Right renal pelvis (tissue), 4 donors: ENCODE measurements at places on chromosomes 2 and 18.

DNA sequence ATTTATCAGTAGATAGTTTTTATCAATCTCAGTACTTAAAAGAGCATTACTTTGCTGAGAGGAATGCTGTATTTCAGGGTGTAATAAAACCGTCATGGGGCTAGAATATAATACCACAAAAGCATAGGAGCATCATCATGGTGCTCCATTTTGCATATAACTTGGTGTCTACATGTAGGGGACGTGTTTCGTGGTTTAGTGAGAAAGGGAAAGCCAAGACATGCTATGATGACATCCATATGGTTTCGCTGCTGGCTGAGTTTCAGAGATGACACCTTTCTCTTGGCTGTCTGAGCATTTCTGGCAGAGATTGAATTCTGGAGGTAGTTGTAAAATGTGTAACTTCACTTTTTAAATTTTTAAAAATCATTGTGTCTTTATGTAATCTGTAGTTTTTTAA lies 32.4 kb downstream of the WDR43 start:
- DNase-seq = no peak

DNA sequence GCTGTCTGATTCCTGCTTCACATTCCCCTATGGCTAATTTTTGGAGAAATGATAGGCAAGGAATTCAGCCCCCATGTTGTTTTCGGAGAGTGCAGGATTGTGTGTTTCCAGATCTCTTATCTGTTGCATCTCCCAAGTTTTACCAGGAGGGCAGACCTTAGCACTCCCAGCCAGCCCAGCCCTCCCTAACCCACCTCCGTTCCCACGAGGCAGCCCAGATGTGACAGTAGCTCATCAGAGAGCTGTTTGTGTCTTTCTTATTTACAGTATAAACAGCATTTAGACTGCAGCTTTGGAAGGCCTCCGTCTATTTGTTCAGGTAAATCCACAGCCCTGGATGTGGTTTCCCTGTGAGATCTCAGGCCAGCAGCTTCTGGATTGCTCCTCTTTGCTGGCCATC lies 91.6 kb downstream of the THNSL2 start:
- no peak for DNase-seq

- no peak for DNase-seq
Measured at GRCh38 chr2:37585982-37586621, 85.3 kb downstream of the CDC42EP3 start.

GRCh38 chr18:44979748-44980147 lies 299.1 kb downstream of the SETBP1 start:
- no peak for DNase-seq

DNA sequence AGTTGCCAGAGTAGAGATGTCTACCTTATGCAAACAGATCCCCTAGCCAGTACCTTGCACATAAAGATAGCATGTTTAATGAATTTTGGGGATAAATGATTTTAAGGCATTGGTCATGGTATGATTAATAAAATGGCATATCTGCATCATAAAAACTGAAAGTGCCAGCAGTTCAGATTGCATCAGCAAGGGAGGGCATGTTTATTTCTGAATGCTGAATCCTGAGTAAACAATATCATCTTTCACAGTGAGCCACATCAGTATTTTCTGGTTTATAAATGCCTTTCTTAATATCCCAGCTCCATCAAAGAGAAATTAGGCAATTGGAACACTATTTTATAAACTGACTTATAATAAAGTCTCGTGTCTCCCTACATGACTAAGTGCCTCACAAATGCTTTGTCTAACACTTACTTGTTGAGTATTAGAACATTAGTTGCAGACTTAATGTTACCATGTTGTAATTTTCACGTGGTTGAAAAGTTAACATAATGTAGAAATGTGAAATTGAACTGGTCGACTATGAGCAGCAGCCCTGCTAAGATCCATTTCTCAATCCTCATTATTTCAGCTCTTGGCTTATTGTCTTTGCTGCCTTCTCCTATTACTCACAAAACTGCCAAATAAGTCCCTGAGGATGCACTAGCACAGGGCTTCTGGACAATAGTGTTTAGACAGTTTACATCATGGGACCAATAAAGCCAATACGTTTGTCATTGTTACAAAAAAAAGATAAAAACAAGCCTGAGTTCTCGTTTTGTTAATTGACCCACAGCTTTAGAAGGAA lies 48.0 kb downstream of the LANCL1 start:
- DNase-seq = no peak

DNA sequence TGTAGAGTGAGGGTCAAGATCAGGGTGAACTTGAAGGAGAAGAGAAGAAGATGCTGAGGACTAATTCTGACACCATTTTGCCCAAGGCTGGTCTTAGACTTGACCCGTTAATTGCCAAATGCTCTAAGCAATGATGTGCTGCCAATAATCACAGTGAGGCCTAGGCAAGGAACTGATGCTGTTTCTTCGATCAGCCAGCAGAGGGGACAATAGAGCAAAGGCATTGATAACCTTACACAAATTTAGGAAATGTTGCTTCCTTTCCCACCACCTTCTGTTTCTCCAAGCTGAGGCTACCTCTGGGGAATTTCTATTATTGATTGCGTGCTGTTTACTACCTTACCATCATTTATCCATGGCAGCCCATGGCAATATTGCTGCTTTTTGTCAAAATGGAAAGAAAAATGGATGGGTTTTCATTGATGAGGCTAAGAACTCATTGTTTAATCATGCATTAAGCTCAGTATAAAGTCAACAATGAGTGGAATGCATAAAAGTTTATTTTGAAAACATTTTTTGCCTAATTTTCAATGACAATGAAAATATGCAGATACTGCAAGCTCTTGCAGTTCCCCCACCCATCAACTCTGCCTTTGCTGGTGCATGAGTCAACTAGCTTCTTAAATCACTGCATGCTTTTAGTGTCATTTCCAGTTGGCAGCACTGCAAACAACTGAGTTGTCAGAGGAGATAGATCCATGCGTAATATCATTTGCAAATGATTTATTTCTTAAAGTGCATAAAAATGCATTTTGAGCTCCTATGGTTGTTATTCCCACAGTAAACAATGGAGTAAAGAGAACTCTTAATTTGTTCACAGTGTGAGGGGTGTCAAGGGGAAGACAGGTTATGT lies 116.4 kb upstream of the NYAP2 start:
- DNase-seq = no peak

DNA sequence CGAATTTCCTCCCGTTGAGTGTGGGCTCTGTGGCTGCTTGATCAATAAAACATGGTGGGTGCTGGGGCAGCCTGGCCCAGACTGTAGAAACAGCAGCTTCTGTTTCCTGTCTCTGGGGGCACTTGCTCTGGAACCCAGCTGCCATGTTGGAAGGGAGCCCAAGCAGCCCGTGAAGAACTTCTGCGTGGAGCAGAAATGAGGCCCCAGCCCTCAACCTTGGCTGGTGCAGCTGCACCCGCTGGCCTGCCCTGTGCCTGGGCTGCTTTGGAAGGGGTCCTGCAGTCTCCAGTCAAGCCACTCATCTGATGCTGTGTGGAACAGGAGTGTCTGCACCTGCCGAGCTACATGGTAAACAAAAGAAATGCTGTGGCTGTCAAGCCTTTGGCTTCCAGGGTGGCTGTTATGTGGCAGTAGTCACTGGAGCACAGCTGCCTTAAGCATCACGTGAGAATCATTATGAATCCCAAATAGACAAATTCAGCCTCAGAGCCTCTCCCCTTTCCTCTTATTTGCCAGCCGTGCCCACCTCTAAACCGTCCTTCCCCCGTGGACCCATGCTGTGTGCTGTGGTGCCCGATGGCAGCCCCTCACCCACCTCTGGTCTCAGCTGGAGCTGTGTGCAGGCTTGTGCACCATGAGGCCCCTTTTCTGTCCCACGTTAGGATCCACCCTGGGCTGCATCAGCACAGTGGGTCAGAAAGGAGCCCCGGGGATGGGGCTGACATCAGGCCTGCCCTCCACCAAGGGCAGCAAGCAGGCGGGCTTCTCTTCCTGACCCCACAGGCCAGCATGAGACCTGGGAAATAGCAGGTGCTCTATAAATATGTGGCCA lies 134.0 kb upstream of the HDAC4 start:
- no peak for DNase-seq

DNA sequence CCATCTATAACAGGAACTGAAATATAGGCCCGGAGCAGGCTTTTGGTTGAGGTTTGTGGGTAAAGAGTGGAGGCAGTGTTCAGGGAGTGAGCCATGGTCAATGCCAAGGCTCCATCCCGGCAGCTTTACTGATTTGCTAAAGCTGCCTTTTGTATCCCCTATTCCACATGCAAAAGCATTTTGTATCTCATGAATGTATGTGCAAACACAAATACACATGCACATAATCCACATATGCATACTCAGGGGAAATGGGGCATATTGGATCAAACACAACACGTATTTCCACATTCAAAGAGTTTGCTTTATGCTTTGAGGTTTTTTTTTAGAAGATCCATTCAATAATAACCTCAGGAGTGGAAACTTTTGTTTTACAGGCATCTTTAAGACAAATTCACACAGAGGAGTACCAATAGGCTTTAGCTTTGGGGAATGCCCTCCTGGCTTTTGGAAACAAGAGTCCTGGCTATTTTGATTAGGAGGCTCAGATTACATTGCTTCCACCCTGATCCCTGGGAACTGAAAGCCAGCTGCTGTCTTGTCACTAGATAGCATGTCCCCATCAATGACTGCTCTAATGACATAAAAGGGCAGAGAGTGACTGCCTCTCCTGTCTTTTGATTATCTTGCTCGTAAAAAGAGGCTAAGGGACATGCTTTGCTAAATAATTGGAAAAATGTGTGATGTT lies 263.2 kb downstream of the EN1 start:
- no peak for DNase-seq

GRCh38 chr2:36329746-36330472 lies 25.7 kb upstream of the CRIM1 start:
- DNase-seq = no peak

DNA sequence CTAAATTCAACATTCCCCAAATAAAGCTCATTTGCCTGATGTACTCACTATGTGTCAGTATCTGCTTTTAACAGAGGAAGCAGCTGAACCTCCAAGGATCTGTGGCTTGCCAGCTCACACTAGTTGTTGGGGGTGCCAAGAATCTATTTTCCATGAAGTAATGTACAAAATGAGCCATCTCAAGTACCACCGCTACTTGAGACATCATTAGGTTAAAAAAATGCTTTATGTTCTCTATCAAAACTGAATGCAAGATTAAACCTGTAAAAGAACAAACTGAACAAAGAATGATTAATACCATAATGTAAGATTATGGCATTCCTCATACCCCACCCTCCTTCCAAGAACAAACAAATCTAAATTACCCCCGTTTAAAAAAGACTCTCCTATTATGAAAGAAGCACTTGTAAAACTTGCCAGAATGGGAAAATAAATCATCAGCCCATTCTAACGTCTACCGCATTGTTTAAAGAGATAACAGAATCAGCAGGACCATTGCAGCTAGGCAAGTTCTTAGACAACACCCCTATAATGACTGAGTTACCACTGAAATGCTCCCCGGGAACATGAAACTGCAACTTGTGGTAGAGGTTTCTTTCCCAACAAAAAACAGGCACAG lies 471.6 kb downstream of the DLGAP1 start:
- DNase-seq = no peak

DNA sequence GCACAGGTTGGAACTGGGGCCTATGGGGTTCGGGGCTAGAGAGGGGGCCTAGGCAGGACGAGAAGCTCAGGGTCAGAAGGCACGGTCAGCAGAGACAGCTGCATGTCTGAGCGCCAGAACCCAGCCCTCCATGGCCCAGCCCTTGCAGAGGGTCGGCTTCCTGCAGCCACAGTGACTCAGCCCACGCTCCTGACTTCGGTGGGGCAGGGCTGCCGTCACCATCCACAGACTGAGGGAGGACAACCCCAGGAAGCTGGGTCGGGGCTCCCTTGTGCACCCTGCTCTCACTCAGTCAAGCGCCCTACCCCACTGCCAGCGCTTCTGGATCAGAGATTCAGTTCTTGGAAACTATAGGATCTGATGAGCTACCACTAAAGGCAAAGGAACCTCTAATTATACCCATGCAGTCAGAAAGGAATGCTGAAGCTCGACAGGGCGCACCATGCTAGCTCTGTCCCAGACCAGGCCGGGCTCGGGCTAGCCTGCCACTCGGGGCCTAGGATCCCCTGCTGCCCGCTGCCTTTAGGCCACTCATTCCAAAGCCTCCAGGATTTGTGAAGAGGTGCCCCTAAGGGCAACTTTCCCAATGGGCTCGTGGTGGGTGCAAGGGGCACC lies 3.0 kb downstream of the ACTR1B start:
- no peak for DNase-seq

- no peak for DNase-seq
Measured at GRCh38 chr18:45806226-45806625, 19.2 kb upstream of the SIGLEC15 start.
